Esophagus squamous epithelium (tissue), 5 donors: ENCODE measurements at places on chromosomes 6 and 20. TPM values are rescaled to one million over a fixed set of nuclear protein-coding genes. Genes with fewer than 3 reads are reported as not detected.

Gene SAMD3
- 0.88 TPM for total RNA-seq

Gene ENPP4
- 0.35 TPM for total RNA-seq

Gene DEFB129
- total RNA-seq, result not detected

Gene NTSR1
- total RNA-seq, result not detected

Gene ERVFRD-1
- total RNA-seq, result 0.76 TPM

Gene TMEM170B
- total RNA-seq, result 1.7 TPM

Gene SFT2D1
- 35.1 TPM for total RNA-seq

Gene CLDN20
- total RNA-seq, result 0.19 TPM

Gene KCNK5
- 6.9 TPM for total RNA-seq

Gene RPS6KA2
- 11.8 TPM for total RNA-seq

Gene RBM12
- 14.2 TPM for total RNA-seq

Gene RAB23
- 17.2 TPM for total RNA-seq

Gene ALDH8A1
- 0.62 TPM for total RNA-seq

Gene CTAGE9
- total RNA-seq, result not detected

Gene DEFB132
- total RNA-seq, result not detected

Gene WFDC10B
- total RNA-seq, result not detected

Gene MTFR2
- 2.7 TPM for total RNA-seq

Gene DNAH8
- total RNA-seq, result not detected

Gene CST2
- total RNA-seq, result not detected

Gene BANF2
- not detected for total RNA-seq

Gene SLC22A16
- not detected for total RNA-seq

Gene FAM83C
- 38.5 TPM for total RNA-seq

Gene FOXC1
- total RNA-seq, result 2.2 TPM

Gene LGSN
- total RNA-seq, result not detected

Gene WFDC12
- total RNA-seq, result 0.64 TPM
